ENCODE measurements at places on chromosomes 5 and 9.

DNA sequence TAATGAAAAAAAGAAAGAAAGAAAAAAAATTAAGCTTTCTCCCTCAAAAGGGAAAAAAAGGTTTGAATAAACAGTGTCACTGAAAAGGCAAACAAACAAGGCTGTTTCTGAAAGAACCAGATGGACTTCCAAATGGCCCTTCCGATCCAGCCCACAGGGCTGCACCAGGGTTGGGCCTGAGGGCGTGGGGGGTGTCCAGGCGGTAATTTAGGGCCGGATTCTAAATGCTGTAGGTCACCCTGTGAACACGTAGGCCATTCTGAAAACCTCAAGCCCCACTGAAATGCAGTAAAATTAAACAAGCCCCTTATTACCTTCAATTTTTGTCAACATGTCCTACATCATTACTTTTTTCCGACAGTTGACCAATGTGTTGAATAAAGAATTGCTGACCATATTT is 132.1 kb downstream of the HSD17B3 start:
- no peak for DNase-seq

DNA sequence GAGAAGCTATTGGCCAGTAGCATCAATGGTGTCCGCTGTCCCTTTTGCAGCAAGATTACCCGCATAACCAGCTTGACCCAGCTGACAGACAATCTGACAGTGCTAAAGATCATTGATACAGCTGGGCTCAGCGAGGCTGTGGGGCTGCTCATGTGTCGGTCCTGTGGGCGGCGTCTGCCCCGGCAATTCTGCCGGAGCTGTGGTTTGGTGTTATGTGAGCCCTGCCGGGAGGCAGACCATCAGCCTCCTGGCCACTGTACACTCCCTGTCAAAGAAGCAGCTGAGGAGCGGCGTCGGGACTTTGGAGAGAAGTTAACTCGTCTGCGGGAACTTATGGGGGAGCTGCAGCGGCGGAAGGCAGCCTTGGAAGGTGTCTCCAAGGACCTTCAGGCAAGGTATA is 10.8 kb downstream of the TRIM32 start:
- no peak for DNase-seq

GRCh38 chr5:24906689-24907088 is 261.9 kb upstream of the CDH10 start:
- DNase-seq = no peak

DNA sequence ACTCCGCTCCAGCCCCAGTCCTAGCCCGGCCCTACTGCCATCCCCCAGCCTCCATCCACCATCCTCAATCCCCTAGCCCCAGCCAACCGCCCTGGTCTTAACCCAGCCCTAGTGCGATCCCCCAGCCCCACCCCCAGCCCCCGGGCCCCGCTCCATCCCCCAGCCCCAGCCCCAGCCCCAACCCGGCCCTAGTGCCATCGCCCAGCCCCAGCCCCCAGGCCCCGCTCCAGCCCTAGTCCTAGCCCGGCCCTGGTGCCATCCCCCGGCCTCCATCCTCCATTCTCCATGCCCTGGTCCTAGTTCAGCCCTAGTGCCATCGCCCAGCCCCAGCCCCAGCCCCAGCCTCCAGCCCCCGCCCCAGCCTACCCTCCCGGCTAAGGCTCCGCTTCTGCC is 398 bp downstream of the TOR1A start:
- DNase-seq = no peak

GRCh38 chr5:169670769-169671525 is 33.9 kb downstream of the DOCK2 start:
- no peak for DNase-seq

DNA sequence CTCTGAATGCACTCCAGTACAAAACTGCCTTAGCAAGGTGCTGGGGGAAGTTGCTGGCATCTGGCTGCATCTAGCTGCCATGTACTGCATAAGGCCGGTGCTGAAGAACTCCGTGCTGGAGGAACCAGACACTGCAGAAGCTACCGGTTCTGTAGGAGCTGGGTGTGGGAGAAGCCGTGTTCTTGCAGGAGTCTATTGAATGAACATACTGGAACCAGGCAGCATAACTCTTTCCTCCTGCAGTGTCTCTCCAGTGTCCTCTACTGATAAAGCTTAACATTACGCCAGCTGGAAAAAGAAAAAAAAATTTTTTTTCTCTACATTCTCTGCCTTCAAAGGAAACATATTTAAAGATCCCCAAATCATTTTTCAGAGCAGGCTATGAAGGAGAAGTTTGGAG is 38.5 kb downstream of the VPS13A start:
- DNase-seq = no peak

GRCh38 chr5:179401-179800 is 11.9 kb upstream of the LRRC14B start:
- DNase-seq = no peak

DNA sequence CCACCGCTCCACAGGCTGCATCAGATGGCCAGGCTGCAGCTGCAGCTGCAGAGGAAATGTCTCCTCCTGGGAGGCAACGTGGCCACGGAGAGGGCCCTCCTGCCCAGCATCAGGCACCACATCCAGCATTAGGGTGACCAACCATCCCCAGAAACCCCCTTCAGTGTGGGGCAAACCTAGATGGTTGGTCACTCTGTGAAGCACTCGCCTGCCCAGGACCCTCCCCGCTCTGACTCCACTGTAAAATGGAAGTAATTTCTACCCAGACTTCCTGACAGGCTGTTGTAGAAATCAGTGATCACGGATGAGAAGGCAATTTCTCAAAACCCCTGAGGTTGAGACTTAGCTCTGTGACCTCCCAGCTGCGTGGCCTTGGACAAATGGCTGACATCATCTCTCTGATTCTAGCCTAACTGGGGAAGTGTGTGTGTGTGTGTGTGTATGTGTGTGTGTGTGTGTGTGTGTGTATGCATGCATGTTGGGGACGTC is 31.6 kb downstream of the B4GALT1 start:
- DNase-seq = no peak

DNA sequence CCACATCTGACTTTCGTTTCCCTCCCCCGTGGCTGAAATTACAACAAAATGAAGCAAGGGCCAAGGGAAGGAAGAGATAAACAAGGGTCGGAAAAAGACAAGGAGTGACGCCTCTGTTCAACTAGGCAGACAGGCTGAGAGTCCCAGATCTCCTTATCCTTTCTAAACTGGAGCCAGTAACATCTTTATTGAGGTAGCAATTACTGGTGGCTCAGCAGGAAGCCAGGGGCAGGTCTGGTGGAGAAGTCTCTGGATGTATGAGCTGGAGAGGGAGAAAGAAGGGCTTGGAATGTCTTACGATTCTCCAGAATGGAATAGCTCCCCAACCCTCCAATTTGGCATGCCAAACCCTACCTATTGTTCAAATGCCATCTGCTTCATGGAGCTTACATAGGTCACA is 190.8 kb upstream of the BRINP1 start:
- no peak for DNase-seq

DNA sequence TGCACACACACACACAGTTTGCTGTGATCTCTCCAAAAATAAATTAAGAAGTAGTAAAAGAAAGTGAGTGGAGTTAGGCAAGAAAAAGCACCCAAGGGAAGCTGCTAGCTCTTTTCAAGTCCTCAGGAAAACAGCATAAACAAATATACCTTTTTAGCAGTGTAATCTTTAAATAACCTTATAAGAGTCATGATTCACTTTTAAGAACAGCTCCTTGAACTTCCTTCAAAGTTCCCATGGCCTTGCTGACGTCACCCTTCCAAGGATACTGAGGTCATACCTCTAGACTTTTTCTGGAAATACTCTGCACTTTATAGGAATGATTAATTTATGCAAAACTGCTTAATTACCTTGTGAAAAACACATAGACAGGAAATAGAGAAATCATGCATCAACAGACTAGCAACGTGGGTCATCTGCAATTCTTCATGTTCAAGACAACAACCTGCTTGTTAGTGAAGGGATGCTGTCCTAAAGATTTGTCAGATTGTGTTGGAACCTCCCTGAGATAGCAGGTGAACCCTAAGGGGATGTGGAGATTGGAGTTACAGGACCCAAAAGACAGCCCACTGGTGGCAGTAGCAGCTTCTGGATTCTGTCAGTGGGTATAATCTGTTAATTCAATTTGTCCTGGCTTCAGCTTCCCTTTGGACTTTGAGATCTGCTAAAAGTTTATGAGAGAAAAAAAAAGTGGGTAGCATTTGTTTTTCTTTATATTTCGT is 229.0 kb downstream of the ELAVL2 start:
- DNase-seq = no peak

DNA sequence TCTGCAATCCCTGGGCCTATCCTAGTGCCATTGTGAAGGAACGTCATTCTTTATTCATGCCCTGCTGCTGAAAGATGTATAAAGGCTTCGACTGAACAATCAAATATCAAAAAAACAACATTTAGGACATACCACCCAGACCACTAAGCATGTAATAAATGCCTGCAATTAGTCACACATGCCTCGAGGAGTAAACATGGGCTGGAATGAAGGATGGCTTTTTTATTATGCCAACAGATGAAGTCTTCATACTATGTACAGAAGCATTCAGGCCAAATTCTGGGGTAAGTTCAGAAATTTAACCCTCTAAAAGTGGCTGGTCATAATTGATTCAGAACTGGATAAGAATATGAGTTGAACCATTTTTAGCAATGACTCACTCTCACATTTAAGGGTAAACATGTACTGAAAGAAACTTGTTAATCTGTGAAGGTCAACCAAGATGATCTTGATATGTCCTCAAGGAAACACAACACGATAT is 38.1 kb downstream of the FAM240B start:
- DNase-seq = peak; percentile 90

DNA sequence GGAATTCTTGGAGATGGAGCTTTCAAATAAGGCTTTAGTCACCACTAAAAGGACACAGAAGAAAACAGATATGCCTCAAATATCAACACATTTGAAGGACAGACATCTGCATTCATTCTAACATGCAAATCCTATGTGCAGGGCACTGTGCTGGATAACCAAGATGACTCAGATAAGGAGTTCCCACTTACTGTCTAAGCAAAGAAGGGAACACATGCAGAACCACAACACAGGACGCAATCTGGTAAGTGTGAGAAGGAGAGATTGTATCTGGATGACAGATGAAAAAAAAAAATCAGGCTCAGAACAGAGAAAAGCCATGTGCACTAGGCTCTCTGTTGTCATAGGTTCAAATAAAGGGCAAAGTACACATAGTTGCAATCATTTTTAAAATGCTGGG is 42.5 kb downstream of the ELAVL2 start:
- DNase-seq = no peak

DNA sequence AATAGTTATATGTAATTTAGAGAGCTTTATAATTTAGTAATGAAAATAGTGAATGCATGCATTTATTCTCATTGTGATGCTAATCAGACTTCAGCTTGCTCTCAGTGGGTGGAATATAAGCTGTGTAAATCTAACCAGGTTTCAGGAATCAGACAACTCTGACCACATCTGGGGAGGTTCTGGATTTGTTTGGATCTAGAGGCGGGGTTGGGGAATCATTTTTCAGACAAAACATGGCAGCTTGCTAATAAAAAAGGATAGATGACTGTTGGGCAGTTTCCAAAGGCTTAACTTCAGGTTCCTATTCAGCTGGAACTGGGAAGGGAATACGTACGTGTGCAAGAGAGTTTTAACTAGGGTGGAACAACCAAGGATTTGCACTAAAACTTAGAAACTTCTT is 43.2 kb upstream of the MAMDC2 start:
- DNase-seq = no peak

GRCh38 chr5:56986626-56986947 is 34.7 kb upstream of the MIER3 start:
- DNase-seq = no peak

DNA sequence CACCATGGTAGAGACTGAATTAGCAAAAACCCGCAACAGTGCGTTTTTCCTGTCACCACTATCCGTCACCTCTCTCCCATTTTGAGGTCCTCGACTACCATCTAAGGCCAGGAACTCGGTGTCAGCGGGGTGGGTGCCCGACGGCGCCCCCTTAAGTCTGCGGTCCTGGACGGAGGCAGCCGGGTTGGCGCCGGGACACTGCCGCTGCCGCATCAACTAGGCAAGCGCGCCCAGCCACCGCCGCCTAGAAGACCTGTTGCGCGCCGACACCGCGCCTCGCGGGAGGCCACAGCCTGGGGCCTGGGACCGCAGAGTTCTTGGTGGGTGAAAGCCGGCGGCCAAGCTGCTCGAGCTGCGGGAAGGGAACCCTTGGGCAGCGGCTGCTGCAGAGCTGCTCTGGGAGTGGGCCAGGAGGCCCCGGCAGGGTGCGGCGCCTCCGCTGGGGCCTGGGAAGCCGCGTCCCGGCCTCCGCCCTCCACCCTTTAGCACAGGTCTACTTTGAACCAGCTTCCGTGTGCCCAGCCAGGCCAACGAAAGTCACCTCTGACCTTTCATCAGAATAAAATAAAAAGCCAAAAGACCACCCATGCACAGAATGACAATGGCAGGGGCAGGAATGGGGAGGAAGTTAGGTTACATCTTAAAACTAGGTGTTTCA is 3.5 kb downstream of the FOXB2 start:
- DNase-seq = no peak

DNA sequence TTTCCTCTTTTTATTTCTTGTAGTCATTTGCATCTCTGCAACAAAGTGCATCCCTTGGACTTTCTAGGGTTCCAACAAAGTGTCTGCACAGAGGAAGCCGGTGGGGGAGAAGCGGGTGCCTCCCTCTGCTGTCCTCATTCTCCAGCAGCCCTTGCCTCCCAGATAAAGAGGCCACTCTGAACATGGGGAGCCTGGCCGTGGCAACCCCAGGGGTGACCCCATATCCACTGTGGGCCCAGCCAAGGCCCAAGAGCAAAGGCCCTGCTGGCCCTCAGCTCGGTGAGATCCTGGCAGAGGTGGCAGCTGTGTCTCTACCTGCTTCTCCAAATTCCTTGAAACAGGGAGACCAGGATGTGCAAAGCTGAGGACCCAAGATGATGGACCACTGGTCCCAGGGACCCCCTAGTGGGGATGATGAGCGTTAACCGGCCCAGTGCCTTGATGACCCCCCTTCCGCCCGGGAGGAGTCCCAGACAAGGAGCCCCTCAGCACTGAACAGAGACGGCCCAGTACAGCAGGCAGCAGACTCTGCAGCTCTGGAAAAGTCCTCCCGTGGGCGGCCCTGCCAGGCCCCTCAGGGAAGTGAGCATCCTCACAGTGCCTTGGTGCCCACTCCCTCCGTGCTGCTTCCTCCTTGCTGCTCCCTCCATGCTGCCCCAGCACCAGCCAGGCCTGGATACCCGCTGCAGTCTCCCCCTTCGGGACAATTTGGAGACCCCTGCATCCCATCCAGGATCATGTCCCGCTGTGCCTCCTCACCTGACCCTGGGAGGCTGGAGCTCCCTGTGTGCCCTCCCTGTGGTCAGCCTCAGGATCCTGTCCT is 62.5 kb downstream of the MRPL36 start:
- no peak for DNase-seq

DNA sequence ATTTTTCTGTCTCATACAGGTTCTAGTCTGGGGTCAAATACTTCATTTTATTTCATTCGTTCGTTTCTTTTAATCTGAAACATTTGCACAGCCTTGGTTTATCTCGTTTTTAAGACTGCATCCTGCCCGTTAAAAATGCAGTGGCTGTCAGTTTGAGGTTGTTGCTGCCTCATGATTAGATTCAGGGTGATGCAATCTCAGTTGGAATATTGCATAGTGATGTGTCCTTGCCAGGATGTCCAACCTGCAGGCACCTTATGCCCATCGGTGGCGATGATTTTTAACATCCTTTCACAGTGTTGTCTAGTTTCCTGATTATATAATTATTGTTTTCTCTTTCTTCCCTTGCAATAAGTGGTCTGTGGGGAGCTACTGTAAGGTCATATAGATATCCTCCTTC is 45.1 kb downstream of the SH3GL2 start:
- no peak for DNase-seq
